ENCODE measurements at places on chromosomes 5 and 9.

DNA sequence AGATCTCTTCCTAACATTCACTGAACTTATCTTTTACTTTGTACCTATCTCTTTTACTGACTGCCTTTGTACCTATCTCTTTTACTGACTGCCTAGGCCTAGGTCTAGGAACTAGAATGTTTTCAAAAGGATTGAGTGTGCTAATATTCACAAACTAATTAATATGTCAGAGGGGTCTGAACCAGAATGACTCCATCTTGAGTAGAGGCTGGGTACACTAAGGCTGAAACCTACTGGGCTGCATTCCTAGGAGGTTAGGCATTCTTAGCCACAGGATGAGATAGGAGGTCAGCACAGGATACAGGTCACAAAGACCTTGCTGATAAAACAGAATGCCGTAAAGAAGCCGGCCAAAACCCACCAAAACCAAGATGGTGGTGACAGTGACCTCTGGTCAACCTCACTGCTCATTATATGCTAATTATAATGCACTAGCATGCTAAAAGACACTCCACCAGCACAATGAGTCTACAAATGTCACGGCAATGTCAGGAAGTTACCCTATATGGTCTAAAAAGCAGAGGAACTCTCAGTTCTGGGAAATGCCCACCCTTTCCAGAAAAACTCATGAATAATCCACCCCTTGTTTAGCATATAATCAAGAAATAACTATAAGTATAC, 2.5 kb upstream of the RHOBTB3 start:
- no peaks in the 10 kb centered on the region for H3K27me3 ChIP-seq
- H3K4me3 ChIP-seq: no peak overlapping the region
- no peak for DNase-seq
- no peak overlapping the region for H3K27ac ChIP-seq

DNA sequence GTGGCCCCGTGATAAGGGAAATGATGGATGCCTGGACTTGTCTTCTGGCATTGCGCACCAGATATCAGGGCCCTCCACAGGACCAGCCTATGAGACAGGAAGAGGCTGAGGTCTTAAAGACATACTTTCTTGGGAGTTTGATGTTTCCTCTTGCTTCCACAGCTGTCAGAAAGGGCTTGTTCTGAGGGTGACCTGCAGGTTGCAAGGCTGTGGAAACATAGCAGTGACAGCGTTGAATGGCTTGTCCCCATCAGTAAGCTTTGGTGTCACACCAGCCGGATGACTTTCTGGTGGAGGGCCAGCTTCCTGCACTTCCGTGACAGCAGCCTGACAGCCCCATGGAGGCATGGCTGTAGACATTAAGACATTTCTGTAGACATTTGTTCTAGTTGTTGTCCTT, 143.2 kb downstream of the C9orf152 start:
- no peaks in the 10 kb centered on the region for H3K27me3 ChIP-seq
- peaks cover 23% of the 10 kb centered on the region for H3K36me3 ChIP-seq
- no peak overlapping the region for H3K27ac ChIP-seq
- no peak overlapping the region for H3K4me3 ChIP-seq
- H3K4me1 ChIP-seq: peaks cover 17% of the 10 kb centered on the region

DNA sequence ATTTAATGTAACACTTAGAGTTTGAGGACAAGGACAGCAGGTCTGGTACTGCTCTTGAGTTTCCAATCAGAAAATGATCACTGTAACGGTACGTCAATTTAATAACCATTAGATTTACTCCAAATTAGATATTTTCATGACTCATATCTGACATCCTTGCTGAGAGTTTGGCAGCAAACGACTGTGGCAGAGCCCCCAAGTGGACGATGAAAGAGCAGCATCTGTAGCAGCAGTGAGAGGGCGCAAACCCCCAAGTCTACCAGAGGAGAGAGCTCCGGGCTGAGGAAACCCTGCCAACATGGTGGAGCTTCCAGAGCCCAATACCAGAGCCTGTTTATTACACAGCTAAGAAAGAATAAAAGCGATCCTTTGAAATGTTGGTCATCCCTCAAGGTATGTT, 73.2 kb upstream of the EPB41L4A start:
- no peaks in the 10 kb centered on the region for H3K36me3 ChIP-seq
- DNase-seq: peak; percentile 79
- H3K4me1 ChIP-seq: no peaks in the 10 kb centered on the region
- H3K4me3 ChIP-seq: no peak overlapping the region

GRCh38 chr9:77922591-77922990, 109.0 kb downstream of the GNAQ start:
- peaks cover 24% of the 10 kb centered on the region for H3K4me1 ChIP-seq
- no peak for DNase-seq
- no peaks in the 10 kb centered on the region for H3K27me3 ChIP-seq
- H3K36me3 ChIP-seq: peaks cover 24% of the 10 kb centered on the region

GRCh38 chr9:134313470-134313869, 12.8 kb upstream of the RXRA start:
- no peaks in the 10 kb centered on the region for H3K36me3 ChIP-seq
- H3K27ac ChIP-seq: no peak overlapping the region
- no peak overlapping the region for H3K4me3 ChIP-seq
- no peaks in the 10 kb centered on the region for H3K4me1 ChIP-seq
- peaks cover 16% of the 10 kb centered on the region for H3K27me3 ChIP-seq

DNA sequence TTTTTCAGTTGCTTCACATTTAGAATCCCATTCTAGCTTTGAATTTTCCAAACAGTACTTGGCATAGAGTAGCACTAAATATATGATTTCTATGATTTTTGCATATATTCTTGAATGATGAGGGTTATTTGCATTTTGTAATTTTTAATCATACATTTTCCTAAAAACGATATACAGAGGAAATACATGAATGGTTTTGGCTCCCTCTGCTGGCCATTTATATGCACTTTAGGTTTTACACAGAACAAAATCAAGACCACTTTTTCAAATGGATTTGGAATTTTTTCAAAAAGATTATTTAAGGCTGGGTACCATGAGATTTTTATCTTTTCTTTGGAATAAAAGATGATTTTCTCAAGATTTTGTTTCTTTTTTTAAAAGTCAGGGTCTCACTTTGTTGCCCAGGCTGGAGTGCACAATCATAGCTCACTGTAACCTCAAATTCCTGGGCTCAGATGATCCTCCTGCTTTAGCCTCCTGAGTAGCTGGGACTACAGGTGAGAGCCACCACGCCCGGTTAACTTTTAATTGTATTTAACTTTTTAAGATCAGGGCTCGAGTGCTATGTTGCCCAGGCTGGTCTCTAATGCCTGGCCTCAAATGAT, 16.7 kb upstream of the COMMD10 start:
- peak; percentile 70 for DNase-seq
- H3K27ac ChIP-seq: no peak overlapping the region
- H3K4me1 ChIP-seq: no peaks in the 10 kb centered on the region
- H3K27me3 ChIP-seq: peaks cover 24% of the 10 kb centered on the region

DNA sequence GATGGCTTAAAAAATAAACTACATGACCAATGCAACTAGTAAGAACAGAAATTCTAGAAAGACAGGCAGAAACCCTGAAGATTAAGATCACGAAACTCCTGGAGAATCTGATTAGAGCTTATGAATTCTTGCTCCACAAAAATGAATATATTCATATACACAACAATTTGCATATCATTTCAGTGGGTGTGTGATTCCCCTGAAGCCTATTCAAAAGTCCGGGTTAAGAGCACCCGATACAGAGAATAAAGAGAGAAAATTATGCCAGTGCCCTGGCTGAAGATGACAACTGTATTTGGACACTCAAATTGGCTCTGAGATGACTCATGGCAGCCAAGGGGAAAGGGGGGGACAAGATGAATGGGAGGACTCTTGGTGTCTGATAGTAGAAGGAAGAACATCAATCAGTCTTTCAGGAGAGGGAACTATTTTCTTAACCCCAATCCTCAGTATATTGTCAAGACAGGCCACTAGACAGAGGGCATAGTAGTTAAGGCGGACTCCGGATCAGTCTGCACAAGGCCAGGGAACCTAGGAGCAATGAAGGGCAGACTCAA, 6.0 kb downstream of the TMOD1 start:
- H3K4me1 ChIP-seq: peaks cover 17% of the 10 kb centered on the region
- peaks cover 5% of the 10 kb centered on the region for H3K36me3 ChIP-seq
- H3K27me3 ChIP-seq: no peaks in the 10 kb centered on the region
- DNase-seq: no peak
- H3K4me3 ChIP-seq: no peak overlapping the region
- no peak overlapping the region for H3K27ac ChIP-seq

- peaks cover 18% of the 10 kb centered on the region for H3K4me1 ChIP-seq
- no peaks in the 10 kb centered on the region for H3K27me3 ChIP-seq
- peak; percentile 10 for DNase-seq
- H3K36me3 ChIP-seq: peaks cover 19% of the 10 kb centered on the region
- peak overlapping the region; percentile 83 for H3K4me3 ChIP-seq
- peak overlapping the region; percentile 86 for H3K27ac ChIP-seq
These were observed 680 bp downstream of the SELENOP start for GRCh38 chr5:42810834-42811590.

DNA sequence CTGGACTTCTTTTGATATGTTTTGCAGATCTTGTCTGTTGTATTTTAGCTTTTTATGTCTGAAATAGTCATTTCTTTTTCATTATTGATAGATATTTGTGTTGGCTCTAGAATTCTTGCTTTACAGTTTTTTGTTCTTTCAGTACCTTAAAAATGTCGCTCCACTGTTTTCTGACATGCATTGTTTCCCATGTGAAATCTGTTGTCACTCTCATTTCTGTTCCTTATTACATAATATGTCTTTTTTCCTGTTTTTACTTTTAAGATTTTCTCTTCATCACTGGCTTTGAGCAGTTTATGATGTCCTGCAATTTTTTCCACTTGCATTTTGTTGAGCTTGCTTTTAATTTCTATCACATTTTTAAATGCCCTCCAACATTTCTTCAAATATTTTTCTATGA, 270.4 kb upstream of the TARS1 start:
- DNase-seq: no peak
- H3K4me3 ChIP-seq: no peak overlapping the region
- H3K4me1 ChIP-seq: no peaks in the 10 kb centered on the region
- no peaks in the 10 kb centered on the region for H3K36me3 ChIP-seq

DNA sequence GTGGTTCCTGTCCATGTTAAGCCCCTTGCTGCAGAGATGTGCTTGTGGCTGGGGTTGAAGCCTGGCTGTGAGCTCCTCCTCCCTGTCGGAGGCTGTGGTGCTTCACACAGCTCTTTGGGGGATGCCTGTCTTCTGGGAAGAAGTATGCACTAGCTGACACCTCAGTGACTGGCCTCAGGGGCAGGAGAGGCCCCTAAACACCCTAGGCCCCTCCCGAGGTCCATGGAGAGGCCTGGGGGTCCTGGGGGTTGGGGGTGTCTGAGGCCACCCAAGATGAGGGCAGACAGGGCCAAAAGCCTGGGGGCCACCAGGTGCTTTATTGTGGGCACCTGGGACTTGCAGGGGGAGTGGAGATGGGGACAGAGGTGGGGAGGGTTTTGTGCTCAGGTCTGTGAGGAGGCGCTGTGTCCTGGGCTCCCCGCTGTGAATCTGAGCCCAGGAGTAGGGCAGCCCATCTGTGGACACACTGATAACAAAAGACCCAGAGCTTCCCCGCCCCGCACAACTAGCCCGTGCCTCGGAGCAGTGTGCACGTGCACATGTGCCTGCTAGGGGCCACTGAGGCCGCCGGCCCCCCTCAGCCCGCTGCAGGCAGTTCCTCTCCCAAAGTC, 92.0 kb downstream of the PHF2 start:
- no peaks in the 10 kb centered on the region for H3K36me3 ChIP-seq
- no peaks in the 10 kb centered on the region for H3K4me1 ChIP-seq
- no peaks in the 10 kb centered on the region for H3K27me3 ChIP-seq
- no peak for DNase-seq
- no peak overlapping the region for H3K27ac ChIP-seq

DNA sequence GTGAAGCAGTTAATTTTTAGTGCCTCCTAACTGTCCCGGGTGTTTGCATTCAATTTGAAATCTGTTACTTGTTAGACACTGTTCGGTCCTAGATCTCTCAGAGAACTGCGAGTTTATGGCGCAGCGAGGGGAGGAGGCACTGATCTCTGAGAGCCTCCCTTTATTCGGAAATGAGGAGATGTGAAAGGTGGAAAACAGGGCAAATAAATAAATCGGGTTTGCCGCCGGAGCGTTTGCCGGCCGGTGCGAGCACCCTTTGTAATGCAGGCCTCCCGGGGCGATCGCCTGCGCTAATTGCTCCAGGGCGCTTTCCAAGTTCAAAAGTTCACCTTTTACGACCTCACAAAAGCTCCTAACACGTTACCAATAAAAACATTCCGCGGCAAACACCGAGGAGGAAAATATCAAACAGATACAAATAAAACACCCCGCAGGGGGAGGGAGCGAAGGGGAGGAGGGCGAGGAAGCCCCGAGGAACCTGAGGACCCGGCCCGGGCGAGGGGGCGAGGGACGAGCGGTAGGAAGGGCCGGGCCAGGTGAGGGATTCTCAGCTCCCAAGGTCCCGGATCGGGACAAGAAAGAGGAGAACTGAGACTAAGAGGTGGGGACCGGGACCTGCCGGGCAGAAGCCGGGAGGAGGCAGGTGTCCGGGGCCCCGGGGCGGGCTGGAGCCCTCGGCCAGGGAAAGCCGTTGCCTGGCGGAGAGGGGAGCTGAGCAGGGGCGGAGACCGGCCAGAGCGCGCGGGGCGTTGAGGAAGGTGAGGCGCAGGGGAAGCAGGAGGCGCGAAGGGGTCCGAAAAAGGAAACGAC, 1.4 kb downstream of the NR6A1 start:
- H3K4me1 ChIP-seq: peaks cover 25% of the 10 kb centered on the region
- no peaks in the 10 kb centered on the region for H3K36me3 ChIP-seq

DNA sequence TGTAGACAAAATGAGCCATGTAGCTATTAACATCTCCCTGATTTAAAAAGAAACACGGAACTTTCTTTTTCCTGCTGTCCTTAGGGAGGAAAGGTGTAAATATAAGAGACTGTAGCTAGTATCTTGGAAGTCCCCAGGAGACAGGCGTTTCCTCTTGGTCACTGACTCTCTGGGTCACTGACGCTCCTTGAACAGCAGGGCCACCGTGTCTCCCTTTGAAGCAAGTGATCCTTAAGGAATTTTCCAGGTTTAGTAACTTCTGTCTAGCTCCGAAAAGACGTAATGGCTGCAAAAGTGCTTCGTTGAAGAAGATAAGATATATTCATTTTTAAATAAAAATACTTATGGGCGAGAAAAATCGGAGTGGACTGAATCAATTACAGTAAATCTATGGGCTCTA, 745 bp upstream of the CLTA start:
- no peaks in the 10 kb centered on the region for H3K27me3 ChIP-seq
- H3K27ac ChIP-seq: peak overlapping the region; percentile 92
- H3K36me3 ChIP-seq: peaks cover 16% of the 10 kb centered on the region
- H3K4me3 ChIP-seq: peak overlapping the region; percentile 83

- no peaks in the 10 kb centered on the region for H3K4me1 ChIP-seq
- no peak overlapping the region for H3K27ac ChIP-seq
- H3K4me3 ChIP-seq: no peak overlapping the region
- no peaks in the 10 kb centered on the region for H3K27me3 ChIP-seq
- DNase-seq: no peak
These were observed 13.5 kb downstream of the COL5A1 start for GRCh38 chr9:134655101-134655500.

Measured in MCF 10A (cell line).